LoVo (cell line): ENCODE measurements at places on chromosomes 5 and 9.
A peak's percentile ranks its signal among the peaks of the same experiment; 100 is the strongest.

DNA sequence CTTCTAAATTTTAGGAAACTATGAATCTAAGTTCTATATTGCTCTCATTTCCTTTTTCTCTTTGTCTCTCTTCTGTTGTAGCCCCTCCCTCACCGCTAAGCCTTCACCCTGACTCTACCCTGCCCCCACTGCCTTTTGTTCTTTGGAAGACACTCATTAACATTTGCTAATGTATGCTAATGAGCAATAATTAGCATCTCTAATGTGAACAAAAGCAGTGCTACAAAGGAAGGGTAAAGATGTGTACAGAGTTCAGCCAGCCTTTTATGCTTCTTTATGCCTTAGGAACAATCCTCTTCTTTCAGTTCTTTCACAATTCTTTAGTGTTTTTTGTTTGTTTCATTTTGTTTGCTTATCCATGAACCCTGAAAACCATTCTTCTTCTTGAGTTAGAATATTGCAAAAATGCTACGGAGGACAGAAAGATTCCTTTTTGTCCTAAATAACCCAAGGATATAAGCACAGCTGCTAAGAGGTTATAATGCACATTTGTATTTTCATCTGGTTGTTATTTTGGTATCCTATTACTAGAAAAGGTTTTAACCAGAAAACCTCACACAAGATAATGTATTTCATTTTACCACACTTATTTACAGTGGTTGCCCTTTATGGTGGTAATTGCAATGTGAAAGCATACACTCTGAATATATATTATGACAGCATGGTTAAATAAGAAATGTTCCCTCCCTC lies 159.3 kb downstream of the TMC1 start:
- no peak for DNase-seq

DNA sequence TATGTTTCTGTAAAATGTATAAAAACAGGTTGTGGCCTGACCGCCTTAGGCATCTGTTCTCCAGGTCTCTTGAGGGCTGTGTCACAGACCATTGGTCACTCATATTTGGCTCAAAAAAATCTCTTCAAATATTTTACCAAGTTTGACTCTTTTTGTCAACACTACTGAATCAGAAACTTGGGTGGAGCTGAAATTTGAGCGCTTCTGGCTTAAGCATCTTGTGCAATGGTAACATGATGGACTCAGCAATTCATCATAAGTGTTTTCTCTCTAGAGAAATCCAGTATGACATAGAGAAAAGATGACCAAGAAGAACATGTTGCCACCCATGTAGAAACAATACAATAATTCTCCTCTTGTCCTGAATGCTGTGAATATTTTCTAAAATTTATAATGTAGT lies 387.9 kb downstream of the MAT2B start:
- no peak for DNase-seq

- DNase-seq = no peak
Measured at GRCh38 chr9:125393426-125393825, 131.8 kb downstream of the GAPVD1 start.

GRCh38 chr5:154189256-154189818 lies 1.2 kb upstream of the GALNT10 start:
- DNase-seq = no peak

DNA sequence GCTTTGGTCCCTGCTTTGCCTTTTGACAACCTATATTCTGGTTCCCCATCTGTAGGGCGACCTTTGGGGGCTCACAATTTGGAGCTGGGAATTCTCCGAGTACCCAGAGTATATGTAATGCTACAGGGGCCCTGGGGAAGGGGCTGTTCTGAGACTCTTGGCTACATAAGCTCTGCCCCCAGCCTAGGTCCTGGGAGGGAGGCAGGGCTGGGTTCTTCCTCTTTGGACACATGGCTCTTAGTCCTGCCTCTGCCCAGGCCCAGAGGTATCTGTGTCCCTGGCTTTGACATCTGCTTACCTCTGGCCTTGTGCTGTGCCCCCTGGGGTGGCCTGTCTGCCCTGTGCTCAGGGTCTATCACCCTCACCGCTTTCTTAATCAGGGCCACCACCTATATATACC lies 181.6 kb downstream of the CACNA1B start:
- no peak for DNase-seq

DNA sequence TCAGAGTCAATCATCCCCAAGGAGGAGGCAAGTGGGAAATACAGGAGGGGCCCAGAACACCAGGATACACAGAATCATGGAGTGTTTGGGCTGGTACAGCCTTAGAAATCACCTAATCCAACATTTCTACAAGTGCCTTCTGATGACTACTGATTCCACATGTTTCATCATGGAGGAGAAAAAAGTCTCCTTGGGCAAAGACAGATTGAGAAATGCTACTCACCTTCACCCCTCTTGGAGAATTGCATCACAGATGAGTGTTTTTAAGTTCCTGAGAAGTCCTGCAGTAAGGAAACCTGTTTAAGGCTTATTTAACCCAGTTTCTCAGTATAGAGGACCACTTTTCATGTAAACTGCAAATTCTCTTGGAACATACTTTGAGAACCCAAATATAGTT lies 2.2 kb upstream of the SLIT3 start:
- no peak for DNase-seq

DNA sequence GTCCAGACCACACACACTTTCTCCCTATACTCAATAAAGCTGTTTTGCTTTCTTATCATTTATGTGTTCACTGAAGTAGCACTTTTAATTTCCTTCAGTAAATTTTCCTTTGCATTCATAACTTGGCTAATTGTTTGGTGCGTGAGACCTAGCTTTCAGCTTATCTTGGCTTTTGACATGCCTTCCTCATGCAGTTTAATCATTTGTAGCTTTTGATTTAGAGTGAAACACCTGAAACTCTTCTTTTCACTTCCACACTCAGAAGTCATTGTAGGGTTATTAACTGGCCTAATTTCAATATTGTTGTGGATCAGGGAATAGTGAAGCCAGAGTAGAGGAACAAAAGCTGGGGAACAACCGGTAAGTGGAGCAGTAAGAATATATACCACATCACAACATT lies 114.7 kb downstream of the ST8SIA4 start:
- no peak for DNase-seq

GRCh38 chr9:108322326-108323098 lies 533.3 kb downstream of the ACTL7B start:
- no peak for DNase-seq

GRCh38 chr5:178981381-178981780 lies 13.7 kb downstream of the GRM6 start:
- DNase-seq = no peak

DNA sequence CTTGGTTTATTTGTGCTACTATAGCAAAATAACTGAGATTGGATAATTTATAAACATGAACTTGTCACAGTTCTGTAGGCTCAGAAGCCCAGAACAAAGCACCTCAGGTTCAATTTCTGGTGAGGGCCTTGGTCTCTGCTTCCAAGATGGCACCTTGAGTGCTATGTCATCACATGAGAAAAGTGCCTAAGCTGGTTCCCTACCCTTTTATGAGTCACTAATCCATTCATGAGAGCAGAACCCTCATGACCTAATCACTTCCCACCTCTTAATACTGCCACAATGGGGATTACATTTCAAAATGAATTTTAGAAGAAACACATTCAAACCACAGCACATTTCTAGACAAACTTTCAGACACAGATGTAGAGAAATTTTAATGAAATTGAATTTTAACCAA lies 98.2 kb upstream of the PRSS3 start:
- DNase-seq = no peak

- no peak for DNase-seq
Measured at GRCh38 chr5:11540112-11540511, 364.1 kb downstream of the CTNND2 start.

DNA sequence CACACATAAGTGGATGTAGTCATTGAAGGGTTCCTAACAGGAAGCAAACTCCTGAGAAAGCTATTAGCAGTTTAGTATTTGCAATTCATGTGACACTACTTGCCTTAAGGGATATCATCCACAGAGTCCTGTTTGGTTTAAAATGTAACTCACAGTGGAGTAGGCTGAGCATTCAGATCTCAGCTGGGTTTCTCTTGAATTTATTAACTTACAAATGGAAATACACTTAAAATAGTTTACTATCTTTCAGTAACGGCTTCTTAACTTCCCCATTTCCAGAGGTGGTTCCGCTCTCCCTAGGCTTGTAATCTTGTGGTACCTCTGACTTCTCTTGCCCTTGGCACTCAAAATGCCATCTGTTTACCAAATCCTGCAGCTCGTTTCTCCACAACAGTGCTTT lies 660.7 kb upstream of the ADAMTS16 start:
- no peak for DNase-seq

DNA sequence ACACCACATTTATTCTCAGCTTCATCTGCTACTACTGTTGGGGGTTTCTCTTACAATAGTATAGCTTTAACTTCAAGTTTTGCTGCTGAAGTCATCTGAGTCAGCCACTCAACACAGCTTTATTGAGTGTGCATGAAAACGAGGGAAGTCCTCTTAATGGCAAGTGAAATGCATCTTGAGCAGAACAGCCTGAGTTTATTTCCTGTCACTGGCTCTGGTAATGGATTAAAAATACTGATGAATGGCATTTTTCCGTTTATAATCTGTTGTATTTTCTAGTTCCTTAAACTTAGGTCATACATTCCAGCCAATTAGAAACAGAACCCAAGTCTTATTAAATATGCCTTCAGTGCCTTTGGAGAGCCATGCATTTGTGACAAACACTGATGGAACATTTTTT lies 238.6 kb downstream of the SLF1 start:
- DNase-seq = no peak

DNA sequence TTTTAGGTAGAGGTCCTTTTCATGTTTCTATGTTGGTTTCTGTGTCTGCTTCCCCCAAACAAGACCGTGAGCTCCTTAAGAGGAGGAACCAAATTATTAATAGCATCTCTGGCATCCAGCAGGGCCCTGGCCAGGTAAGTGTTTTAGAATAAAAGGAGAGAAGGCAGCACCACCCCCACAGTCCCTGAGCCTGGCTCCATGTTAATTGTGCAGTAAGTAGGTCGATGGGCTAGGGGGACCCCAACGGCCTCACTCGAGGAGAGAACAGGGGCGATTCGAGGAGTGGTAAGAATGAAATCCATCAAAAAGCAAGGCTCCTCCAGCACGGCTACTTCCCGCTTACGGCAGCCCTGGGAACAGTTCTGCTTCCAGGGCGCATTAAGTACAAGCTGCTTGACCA lies 67.0 kb downstream of the GABBR2 start:
- no peak for DNase-seq

DNA sequence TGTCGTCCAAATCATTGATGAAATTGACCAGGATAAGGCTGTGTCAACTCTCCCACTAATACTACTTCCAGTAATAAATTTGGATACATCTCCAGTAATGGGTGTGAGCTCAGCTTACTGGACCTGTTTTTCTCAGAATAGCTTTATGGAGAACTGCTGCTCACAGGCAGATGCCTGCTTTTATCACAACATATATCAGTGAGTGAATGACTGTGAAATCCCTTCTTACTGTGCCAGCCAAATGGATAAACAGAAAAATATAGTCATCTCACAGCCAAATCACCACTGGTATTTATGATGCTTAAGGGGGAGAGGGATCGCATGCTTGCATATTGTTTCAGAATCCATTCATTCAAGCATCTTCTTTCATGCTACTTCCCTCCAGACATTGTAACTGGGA lies 148.4 kb upstream of the PAPPA start:
- DNase-seq = no peak

DNA sequence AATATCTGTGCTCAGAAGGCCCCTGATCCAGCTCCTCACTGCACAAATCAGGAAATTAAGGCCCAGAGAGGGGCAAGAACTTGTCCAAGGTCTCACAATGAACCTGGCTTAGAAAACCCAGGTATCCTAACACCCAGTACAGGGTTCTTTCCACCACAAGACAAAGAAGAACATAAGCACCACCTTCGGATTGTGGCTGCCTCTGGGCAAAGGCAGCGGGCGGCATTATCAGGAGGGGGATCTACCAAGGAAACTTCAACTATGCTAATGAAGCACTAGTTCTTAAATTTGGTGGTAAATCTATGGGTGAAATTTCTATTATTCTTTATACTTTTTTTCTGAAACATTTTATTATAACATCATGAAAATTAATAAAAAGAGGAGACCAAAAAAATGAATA lies 17.9 kb downstream of the ANXA6 start:
- DNase-seq = no peak

- DNase-seq = no peak
Measured at GRCh38 chr9:37675661-37676060, 24.9 kb downstream of the FRMPD1 start.

DNA sequence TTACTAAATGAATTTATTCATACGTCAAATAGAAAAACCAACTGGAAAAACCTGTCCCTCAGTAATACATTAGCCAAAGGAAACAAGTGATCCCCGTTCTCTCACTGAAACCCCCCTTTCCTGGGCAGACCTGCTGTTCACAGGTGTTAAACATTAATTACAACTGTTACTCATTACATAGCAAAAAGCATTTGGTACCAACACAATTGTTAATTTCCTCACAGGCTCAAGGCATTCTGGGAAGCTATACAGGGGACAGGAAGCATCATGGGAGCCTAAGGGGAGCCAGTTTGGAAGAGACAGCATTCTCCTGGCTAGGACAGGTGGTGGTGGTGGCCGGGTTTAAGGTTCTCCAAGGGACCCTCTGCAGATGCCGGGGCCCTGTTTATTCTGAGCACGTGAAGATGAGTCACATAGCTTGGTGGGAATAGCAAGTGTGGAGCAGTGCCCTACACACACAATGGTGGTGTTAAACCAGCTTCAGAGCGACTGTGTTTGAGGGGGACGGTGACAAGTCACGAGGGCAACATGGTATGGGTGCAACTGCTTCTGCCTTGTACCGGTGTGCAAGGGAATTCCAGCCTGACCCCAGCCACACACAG lies 62.6 kb upstream of the SLC25A51 start:
- DNase-seq = peak; percentile 57
